AG08395 (cell line): ENCODE measurements at places on chromosomes 7 and 10.

- no peak for DNase-seq
Measured at GRCh38 chr10:5456563-5456962, 42.8 kb downstream of the CALML5 start.

DNA sequence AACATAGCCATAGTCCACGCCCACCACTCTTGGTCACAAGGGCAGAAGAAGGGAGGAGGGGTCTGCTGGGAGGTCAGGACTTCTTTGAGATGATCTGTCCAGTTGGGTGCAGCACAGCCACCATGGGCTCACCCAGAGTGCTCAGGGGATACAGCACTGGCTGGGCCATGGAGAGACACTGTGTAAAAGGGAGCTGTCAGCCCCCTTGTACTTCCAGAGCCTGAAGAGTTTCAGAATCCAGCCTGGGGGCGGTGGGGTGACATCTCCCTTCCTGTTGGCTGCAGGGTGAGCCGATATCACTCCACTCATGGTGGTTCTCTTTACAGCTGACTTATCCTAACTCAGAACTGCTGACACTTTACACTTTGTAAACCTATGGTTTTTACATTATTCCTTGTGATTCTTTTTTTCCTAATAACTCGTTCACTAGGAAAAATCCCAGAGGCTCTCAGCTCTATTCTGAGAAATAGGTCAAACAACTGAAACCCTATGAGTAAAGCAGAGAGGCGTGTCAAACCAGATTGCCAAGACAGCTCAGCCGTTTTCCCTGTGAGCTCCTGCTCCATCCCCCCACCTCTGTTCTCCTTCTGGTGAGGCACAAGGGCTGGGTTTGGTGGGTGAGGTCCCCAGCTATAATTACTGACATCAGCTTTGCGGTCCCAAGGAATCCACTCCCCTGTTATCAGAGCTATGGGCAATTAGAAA is 3.2 kb upstream of the MRPS24 start:
- peak; percentile 82 for DNase-seq

- no peak for DNase-seq
Measured at GRCh38 chr10:50461834-50462233, 161.9 kb downstream of the SGMS1 start.

DNA sequence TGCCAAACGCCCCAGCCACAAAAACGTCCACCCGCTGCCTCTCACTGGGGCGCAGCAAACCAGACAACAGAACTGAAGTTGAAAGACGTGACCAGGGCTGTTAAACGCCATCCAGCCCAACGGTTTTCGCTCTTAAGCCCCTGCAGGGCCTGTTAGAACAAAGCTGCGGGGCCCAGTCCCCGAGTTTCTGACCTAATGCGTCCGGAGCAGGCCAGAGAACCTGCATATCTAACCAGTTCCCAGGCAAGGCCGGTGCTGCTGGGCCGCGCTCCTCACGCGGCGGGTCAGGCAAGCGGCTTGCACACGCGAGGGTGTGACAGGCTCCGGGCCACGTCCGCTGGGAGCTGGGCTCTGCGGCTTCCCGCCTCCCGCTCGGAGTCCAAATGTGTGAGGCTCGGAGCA is 87.0 kb downstream of the PTPRN2 start:
- no peak for DNase-seq

DNA sequence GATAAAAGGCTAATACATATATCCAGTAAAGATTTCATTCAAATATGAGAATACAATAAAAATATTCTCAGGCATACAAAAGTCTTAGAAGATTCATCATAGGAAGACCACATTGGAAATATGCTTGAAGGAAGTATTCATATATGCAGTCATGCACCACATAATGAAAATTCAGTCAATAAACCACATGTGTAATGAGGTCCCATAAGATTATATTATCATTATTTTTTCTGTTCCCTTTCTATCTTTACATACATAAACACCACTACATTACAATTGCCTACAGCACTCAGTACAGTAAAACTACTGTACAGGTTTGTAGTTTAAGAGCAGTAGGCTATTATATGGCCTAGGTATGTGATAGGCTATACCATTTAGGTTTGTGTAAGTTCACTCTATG is 111.6 kb downstream of the PRTFDC1 start:
- DNase-seq: no peak

DNA sequence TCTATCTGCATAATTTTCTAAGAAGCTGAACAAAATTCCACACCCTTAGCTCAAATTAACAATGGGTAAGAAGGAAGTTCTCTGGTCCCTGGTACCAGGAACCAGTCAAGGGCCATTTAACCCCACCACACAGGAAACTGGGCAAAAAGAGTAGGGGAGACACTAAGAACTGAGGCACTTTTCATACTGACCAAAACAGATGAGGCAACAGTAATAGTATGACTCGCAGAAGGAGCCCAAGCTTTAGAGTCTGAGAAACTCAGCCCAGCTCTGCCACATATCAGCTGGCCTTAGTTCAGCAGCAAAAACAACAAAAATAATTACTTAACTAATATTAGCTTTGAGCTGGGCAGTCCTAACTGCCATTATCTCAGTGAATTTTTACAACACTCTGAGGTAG is 221.2 kb downstream of the FAM107B start:
- peak; percentile 68 for DNase-seq

DNA sequence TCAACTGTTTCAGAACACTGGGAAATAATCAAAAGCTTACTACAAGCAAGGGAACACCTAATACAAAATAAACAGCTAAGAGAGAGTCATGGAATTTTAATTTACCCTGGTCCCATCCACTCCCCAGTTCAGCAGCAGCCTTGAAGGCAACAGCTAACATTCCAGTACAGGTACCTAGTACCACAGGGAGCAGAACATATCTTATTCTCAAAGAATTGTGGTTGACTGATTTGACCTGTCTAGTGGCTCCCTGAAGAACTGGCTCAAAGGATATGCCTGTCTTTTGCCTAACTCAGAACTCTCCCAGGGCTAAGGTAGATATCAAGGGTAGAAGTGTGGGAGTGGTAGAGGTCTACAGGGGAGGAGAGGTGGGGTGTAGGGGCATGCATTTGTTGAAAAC is 32.3 kb downstream of the SMURF1 start:
- no peak for DNase-seq

DNA sequence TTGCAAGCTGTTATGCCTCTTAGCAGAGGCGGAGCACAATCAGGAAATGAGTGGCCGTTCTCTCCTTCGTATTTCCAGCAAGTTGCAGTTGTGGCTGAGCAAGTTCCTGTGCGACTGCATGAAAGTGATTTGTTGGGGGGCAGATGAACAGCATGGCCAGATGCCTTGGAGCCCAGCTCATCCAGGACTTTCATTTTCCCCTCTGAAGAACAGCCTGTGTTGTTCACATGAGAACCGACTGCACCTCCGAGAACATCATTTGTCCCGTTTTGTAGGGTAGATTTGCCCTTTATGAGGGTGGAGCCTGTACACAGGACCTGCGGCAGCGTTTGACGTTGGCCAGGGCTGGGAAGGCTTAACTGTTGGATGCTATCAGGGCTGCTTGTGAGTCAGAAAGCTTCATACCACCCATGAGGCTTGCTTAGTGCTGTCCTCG is 4.4 kb downstream of the BAG3 start:
- peak; percentile 62 for DNase-seq

DNA sequence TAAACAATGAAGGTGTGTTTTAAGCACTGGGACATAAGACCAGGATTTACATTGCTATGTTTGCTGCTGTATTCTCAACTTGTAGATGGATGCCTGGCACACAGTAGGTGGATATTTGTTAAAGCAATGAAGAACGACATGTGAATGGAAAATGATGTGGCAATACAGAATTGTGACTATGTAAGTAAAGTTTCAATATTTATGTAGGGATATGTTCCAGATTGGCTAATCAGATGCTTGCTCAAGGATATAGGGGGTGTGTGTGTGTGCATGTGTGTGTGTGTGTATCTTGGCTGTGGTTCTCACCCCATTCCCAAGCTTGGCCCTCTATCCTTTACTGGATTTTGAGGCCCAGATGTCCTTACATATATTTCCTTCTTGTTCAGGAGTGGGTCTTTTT is 42.7 kb upstream of the LAMB1 start:
- no peak for DNase-seq

DNA sequence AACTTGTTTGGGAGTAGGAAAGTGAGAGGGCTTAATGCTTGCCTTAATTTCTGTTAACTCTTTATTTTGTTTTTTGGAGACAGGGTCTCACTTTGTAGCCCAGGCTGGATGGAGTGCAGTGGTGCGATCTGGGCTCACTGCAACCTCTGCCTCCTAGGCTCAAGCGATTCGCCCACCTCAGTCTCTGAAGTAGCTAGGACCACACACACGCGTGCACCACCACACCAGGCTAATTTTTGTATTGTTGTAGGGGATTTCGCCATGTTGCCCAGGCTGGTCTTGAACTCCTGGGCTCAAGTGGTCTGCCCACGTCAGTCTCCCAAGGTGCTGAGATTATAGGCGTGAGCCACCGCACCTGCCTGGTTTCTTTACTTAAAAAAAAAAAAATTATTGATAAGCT is 1.9 kb downstream of the PPP2R2D start:
- no peak for DNase-seq

GRCh38 chr7:36153571-36154097 is 580 bp downstream of the EEPD1 start:
- no peak for DNase-seq

DNA sequence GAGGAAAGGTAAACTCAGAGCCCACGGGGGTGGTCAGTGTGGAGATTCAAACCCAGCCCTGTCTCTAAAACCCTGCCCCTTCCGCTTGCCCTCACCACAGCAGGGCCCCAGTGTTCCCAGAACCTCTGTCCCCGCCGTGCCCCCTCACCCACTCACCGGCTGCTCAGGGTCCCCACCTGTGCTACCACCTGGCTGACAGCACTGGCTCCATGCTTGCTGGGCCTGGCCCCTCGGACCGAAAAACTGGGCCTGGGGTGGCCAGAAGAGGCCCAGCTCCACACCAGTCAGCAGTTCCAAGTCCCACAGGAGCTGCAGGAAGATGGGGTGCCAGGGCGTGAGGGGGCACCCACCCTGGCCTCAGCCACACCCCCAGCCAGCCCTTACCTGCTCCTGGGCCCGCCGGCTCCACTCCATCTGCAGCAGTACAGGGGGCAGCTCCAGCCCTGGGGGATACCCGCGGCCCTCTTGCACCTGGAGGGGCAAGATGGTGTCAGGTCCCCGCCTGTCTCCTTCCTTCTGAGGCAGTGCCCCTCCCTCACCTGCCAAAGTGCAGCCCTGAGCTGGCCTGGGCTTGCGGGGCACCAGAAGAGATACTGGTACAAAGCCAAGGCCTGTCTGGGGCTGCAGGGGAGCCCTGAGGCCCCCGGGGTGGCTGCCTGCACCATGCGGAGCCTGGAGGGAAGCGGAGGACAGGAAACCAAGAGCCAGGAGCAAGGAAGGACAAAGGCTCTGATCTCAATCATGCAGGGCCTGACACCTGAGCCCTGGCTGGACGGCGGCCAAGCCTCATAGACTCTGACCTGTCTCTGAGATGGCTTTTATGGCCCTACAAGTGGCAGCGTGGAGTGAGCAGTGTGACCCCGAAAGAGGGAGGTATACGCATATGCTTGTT is 11.7 kb downstream of the ATP6V1F start:
- no peak for DNase-seq

DNA sequence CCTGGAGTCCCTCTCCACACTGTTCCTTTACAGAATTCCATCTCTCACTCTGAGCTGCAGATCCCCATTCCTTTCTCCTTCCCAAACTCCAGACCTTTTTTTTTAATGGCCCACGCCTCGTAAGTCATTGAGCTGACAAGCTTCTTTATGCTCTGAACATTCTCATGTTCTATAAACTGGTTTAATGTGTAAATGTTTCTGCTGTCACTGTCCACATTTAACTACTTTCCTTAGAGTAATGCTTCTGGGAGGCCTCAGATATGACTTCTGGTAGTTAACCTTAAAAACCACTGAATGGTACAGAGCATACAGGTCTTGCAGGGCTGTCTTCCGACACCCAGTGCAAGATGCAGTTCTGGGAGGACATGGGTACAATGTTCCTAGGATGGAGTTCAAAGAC is 71.1 kb upstream of the CAMK2B start:
- DNase-seq: no peak

DNA sequence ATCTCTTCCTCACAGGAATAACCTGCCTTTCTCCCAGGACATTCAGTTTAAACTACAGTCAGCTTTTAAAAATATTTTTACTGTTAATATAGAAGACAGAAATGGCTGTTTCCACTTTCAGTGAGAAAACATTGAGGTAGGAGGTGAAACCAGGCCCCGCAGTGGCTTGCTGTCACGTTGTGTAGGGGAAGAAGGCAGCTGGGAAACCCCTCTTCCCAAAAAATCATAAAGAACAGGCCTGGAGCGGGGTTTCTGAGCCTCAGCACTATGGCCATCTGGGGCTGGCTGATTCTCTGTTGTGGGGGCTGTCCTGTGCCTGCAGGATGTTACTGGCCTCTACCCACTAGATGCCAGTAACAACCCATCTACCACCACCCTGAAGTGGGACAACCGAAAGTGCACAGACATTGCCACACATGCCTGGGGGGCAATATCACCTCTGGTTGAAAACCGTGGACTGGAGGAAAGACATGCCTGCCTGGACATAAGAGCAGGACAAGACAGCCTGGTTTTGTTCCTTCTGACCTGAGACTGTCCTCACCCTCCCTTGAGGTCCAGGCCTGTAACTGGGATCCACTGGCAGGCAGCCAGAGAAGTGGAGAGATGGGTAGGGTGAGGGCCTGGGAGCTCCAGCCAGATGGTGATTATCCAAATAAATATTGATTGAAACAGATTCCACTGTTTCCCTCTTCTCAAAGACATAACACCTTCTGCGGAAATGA is 43.9 kb downstream of the KCNH2 start:
- no peak for DNase-seq

GRCh38 chr10:90226517-90226916 is 525.1 kb downstream of the KIF20B start:
- DNase-seq: no peak

GRCh38 chr7:111498391-111499007 is 63.8 kb downstream of the IMMP2L start:
- no peak for DNase-seq

DNA sequence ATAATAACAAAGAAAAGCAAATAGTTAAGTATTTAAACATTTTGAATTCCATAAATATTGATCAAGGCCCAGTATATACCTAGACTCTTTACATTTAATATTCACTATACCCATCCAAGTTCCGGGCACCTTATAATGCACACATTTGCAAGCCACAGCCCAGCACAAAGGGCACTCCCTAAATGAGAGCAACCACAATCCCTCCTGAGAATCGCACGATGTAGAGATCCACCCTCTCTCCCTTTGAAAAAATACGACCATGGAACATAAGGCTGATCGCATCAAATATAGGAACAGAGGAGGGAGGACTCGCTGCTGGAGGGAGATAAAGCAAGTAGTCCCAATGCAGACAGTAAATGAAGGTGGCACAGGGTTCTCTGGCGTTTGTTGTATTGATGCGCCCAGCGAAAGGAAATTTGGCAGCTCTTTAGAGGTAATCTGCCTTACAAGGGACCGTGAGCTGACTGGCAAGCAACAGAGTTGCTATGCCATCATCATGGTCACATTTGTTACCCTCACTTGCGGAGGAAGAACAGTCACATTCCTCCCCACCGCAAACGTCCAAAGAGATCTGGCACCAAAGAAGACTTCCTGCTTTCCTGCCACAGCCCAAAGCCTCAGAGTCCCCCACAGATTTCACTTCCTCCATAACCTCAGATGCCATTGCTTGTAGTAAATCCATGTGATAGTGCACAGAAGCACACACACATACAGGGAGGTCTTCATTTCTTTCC is 16.1 kb upstream of the TAS2R40 start:
- no peak for DNase-seq

GRCh38 chr10:52077814-52078213 is 236.3 kb upstream of the DKK1 start:
- no peak for DNase-seq
